ENCODE measurements at places on chromosomes 5 and 9.

DNA sequence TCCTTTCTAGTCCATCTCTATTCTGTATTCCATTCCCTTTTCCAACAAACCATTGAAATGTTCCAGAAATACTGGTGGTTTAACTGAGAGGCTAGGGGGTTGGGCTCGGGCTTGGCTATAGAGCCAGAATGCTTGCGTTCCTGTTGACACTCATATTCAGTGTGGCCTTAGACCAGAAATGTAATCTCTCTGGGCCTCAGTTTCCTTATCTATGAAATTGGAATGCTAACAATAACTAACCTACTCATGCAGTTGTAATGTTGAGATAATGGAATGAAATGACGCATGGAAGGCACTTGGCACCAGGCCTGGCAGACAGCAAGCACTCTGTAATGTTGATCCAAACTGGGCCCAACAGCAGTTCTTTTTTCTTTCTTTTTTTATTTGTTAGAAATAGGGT is 26.8 kb downstream of the JADE2 start:
- DNase-seq: no peak

GRCh38 chr5:16095612-16096011 is 84.0 kb downstream of the MARCHF11 start:
- no peak for DNase-seq

DNA sequence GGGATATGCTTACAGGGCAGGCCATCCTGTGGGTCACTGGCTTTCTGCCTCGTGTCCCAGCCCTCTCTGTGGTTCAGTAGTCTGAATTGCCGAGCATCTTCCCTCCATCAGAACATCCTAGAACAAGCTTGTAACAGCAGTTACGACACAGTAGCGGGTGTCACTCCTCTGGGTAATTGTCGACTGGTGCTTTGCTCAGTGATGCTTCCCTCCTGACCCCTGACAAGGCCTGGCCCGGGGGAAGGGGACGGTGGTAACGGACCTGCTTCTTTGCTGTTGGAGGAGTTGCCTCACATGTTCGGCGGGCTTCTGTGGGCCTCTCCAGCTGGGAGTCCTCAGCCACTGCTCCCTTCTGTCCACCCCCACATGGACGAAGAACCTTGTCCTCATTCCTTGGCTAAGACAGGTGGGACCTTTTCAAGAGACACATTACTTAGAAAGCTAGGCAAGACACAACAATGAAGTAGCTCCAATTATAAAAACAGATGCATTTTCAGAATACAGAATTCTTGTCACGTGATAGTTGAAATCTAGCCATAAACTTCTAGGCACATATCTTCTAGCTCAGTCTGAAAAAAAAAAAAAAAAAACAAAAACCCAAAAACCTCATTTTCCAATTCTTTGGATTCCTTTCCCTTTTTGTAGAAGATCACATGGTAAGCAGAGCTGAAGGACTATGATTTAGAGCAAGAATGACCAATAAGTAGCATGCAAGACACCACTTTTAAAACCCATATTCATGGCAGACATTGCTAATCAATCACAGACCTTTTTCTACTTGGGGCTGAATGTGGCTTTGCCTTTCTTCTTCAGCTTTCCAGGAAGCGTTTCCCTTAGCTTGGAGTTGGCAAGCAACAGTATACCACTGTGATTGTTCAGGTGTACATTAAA is 25.0 kb downstream of the HMCN2 start:
- DNase-seq: no peak

- no peak for DNase-seq
Measured at GRCh38 chr9:133201424-133202144, 7.5 kb downstream of the OBP2B start.

GRCh38 chr9:76985581-76985980 is 33.9 kb upstream of the FOXB2 start:
- DNase-seq: no peak

All from HFF-Myc (cell line).